Stimulated activated CD8-positive, alpha-beta memory T cell treated with anti-CD3 and anti-CD28 coated beads, Interleukin-4, amount 100 ng/mL, for 48 hours (primary cell): ENCODE measurements at places on chromosomes 12 and 14.

GRCh38 chr14:54766276-54767138 lies 136.1 kb downstream of the GCH1 start:
- no peak for DNase-seq

- DNase-seq, result no peak
Observed at GRCh38 chr12:3697311-3697870, 55.5 kb downstream of the CRACR2A start.

- DNase-seq, result no peak
Observed at GRCh38 chr14:68512088-68512487, 280.8 kb downstream of the ZFP36L1 start.

- no peak for DNase-seq
Observed at GRCh38 chr12:119809023-119809422, 68.1 kb downstream of the CIT start.

GRCh38 chr12:88904705-88905104 lies 324.4 kb upstream of the KITLG start:
- DNase-seq, result no peak

DNA sequence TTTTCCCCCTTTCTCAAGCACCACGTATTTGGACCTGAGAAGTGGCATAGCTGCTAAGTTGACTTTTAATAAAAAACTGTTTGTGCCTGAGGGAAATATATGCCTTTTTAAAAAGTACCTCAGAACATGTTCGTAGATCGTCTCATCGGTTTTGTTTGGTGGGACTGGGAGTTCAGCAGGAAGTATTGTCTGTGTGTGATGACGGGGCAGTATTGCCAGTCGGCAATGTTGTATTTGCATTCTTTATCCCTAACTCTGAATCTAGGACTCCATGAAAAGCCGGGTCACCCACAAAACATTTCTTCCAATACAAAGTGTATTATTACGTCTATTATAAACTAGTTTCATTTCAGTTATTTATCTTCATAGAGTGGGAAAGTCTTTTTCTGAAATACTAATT lies 19.7 kb upstream of the FGD4 start:
- DNase-seq, result no peak

GRCh38 chr14:94680862-94681288 lies 68.7 kb downstream of the SERPINA3 start:
- DNase-seq, result no peak

DNA sequence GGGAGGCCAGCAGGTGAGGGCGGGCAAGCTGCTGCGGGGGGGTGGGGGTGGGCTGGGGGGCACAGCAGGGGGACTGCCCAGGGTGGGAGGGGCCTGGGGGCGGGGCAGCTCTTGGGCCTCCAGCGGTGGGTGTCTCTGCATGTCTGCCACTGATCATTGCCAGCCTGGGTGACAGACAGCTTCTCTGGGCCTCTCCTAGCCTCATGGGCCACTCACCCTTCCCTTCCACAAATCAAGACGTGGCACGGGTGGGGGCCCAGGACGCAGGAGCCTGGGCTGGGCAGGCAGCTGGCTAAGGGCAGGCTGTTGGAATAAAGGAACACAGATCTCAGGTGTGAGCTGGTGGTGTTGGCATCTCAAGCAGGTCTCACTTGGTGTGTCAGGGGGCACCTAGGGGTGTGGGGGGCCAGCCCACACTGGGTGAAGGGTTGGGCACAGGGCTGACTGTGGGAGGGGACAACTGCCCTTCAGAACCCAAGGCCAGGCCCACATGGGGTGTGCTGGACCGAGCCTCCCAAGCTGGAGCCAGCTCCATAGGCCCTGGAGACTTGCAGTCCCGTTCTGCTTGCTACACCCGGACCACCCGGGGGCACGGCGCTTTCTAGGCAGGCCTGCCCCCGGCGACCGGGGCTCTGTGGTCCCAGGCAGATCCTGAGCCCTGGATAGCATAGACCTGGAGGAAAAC lies 3.0 kb downstream of the TEDC1 start:
- DNase-seq, result no peak

- DNase-seq, result no peak
Observed at GRCh38 chr12:99997806-99998205, 13.1 kb upstream of the ANKS1B start.

DNA sequence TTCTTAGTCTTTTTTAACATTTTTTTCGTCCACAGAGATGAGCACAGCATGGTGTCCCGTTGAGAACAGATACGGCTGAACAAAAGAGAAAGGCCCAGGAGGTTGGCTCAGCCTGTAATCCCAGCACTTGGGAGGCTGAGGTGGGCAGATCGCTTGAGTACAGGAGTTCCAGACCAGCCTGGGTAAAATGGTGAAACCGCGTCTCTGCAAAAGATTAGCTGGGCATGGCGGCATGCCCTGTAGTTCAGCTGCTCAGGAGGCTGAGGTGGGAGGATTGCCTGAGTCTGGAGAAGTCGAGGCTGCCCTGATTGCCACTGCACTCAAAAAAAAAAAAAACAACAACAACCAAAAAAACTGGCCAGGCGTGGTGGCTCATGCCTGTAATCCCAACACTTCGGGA lies 5.9 kb upstream of the EP400 start:
- no peak for DNase-seq

- DNase-seq, result no peak
Observed at GRCh38 chr12:47989023-47989417, 15.3 kb downstream of the COL2A1 start.

GRCh38 chr12:6332459-6332858 lies 9.4 kb downstream of the TNFRSF1A start:
- DNase-seq, result no peak
